Mammary epithelial cell (primary cell): ENCODE measurements at places on chromosomes 1 and 21.

GRCh38 chr1:58764294-58764978 lies 19.4 kb downstream of the JUN start:
- peak; percentile 73 for DNase-seq

- no peak for DNase-seq
These were observed 95.4 kb downstream of the RNF220 start for GRCh38 chr1:44500181-44501046.

DNA sequence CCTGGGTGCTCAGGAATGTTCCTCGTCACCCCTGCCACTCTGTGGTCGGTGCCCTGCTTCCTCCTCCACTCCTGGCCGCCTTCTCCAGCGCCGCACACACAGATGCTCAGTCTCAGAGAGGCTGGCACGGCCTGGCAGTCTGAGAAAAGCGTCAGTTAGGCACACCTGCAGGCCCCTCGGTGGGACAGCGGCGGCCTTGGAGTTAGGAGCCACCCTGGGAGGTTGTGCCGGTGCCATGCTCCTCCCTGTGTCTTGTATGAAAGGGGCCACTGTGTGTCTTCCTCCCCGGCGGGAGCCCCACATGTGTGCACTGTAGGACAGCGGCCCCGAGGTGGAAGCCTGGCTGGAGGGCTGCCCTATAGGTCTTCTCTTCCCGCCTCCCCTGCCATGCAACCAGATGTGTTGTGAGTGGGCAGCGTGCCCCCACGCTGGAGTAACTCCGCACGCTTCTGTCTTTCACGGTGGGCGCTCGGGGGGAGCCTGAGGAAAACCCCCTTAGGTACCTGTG lies 145.2 kb downstream of the PGBD5 start:
- no peak for DNase-seq

DNA sequence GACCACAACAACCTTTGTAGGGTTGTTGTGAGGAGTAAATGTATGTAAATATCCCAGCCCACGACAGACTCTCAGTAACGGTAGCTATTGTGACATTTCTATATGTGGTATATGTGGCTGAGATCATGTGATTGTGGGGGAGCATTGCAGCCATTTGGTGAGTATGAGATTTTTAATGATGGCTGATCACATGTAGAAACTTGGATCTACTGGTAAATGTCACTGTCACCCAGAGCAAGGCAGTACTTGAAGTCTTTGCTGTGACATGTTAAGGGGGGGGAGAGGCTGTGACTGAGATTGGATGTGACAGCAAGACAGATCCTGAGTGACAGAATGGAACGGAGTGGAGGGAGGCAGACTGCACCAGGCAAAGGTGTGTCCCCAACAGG lies 23.9 kb upstream of the MEF2D start:
- no peak for DNase-seq

GRCh38 chr1:87983841-87984240 lies 655.2 kb downstream of the LMO4 start:
- DNase-seq, result no peak
